ENCODE measurements at places on chromosomes 2 and 18. TPM values are rescaled to one million over a fixed set of nuclear protein-coding genes. Genes with fewer than 3 reads are reported as not detected.

TXNDC2 gene
- 0.33 TPM for total RNA-seq

ABCG5 gene
- not detected for total RNA-seq

SLC9A4 gene
- total RNA-seq: not detected

BCL2 gene
- 25.2 TPM for total RNA-seq

UGT1A10 gene
- not detected for total RNA-seq

KIF1A gene
- total RNA-seq: 3.0 TPM

DLGAP1 gene
- total RNA-seq: 1.2 TPM

HSPE1 gene
- total RNA-seq: 93.4 TPM

SCYGR4 gene
- not detected for total RNA-seq

ABCG8 gene
- total RNA-seq: not detected

PFN4 gene
- total RNA-seq: 0.83 TPM

PSMA8 gene
- total RNA-seq: not detected

IL18RAP gene
- 0.42 TPM for total RNA-seq

WNT6 gene
- total RNA-seq: 14.3 TPM

ANTXR1 gene
- total RNA-seq: 86.3 TPM

ALPG gene
- total RNA-seq: not detected

XIRP2 gene
- not detected for total RNA-seq

DNA sequence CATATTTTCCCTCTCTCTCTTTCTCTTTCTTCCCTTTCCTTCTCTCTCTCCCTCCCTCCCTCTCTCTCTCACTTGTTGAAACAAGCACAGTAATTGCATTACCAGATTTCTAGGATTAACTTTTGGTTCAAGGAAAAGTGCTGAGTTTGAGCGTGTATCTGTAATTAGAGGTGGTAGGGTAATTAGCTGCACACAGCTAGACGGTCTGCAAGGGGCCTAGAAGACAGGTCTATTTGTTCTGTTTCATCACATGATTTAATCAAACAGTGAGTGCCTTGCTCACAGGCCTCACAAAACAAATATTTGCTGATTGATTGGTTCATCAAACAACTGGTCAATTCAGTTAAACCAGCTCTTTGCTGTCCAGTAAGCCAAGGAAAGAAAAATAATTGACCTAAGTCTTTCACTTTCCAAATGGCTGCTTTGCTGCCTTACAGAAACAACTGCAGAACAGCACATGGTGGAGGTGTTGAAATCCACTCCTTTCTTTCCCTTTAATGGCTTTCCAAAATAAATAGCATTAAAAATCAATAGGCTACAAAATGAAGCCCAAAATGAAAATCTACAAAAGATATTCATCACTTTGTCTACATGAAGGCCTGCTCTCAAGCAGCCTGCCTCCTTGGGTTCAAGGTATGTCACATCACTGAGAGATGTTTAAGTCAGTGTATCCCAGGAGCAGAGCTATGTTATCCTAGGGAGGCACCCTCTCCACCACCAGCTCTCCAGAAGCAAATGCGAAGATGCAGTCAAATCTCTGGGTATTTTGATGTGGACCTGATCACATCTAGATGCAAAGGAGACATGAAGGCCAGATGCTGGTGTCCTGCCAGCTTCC lies 264.4 kb upstream of the SIX2 start:
- H3K4me3 ChIP-seq: no peak overlapping the region
- DNase-seq: no peak
- no peak overlapping the region for H3K27ac ChIP-seq
- H3K4me1 ChIP-seq: peaks cover 10% of the 10 kb centered on the region
- H3K27me3 ChIP-seq: no peaks in the 10 kb centered on the region

- H3K4me1 ChIP-seq: no peaks in the 10 kb centered on the region
- H3K4me3 ChIP-seq: no peak overlapping the region
- no peaks in the 10 kb centered on the region for H3K27me3 ChIP-seq
- DNase-seq: no peak
- no peaks in the 10 kb centered on the region for H3K36me3 ChIP-seq
- no peak overlapping the region for H3K27ac ChIP-seq
Measured at GRCh38 chr2:166994588-166995336, 106.5 kb downstream of the XIRP2 start.

DNA sequence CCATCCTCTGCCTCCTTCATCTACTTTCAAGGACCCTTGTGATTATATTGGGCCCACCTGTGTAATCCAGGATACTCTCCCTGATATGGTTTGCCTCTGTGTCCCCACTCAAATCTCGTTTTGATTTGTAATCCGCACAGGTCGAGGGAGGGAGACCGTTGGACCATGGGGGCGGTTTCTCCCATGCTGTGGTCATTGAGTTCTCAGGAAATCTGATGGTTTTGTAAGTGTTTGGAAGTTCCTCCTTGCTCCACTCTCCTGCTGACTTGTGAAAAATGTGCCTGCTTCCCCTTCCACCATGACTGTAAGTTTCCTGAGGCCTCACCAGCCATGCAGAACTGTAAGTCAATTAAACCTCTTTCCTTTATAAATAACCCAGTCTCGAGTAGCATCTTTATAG lies 42.0 kb upstream of the EML6 start:
- no peak for DNase-seq
- no peak overlapping the region for H3K27ac ChIP-seq
- H3K36me3 ChIP-seq: no peaks in the 10 kb centered on the region
- H3K4me1 ChIP-seq: no peaks in the 10 kb centered on the region
- H3K27me3 ChIP-seq: no peaks in the 10 kb centered on the region
- H3K4me3 ChIP-seq: no peak overlapping the region

DNA sequence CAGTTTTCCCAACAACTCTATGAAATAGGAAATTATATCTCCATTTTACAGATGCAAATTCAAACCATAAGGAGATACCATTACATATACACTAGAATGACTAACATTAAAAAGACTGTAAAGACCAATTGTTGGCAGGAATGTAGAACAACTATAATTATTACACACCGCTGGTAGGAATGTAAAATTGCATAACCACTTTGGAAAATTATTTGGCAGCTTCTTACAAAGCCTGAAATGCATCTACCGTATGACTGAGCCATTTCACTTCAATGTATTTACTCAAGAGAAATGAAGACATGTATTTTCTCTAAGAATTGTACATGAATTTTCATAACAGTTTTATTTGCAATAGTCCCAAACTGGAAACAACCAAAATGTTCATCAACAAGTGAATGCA lies 189.1 kb upstream of the BCL2L11 start:
- H3K27ac ChIP-seq: no peak overlapping the region
- no peaks in the 10 kb centered on the region for H3K36me3 ChIP-seq
- no peaks in the 10 kb centered on the region for H3K4me1 ChIP-seq
- no peak overlapping the region for H3K4me3 ChIP-seq
- DNase-seq: no peak

GRCh38 chr18:14189858-14190257 lies 57.6 kb upstream of the ZNF519 start:
- H3K4me1 ChIP-seq: no peaks in the 10 kb centered on the region
- DNase-seq: no peak
- no peaks in the 10 kb centered on the region for H3K27me3 ChIP-seq
- no peaks in the 10 kb centered on the region for H3K36me3 ChIP-seq
- no peak overlapping the region for H3K27ac ChIP-seq
- no peak overlapping the region for H3K4me3 ChIP-seq

- DNase-seq: no peak
- H3K36me3 ChIP-seq: peaks cover 76% of the 10 kb centered on the region
- H3K27me3 ChIP-seq: no peaks in the 10 kb centered on the region
- no peak overlapping the region for H3K27ac ChIP-seq
- no peak overlapping the region for H3K4me3 ChIP-seq
Measured at GRCh38 chr18:217532-218336, 50.1 kb downstream of the THOC1 start.

DNA sequence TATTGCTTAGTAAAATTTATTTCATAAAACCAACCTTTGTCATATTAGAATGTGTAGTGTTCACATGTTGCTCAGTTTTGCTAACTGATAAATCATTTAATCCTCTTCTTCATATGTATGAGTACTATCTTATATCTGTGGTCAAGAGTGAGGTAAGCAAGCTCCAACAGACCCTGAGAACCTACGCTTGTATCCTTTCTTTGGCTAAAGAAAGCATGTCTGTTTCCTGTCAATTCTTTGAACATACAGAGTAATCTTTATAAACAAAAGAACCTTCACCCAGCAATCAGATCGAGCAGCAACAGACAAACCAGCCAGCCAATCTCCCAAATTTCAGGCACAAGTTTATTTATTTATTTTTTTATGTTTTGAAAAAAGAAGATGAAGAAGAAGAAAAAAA lies 6.4 kb downstream of the ADCYAP1 start:
- no peak overlapping the region for H3K27ac ChIP-seq
- no peaks in the 10 kb centered on the region for H3K36me3 ChIP-seq
- peaks cover 43% of the 10 kb centered on the region for H3K27me3 ChIP-seq
- H3K4me3 ChIP-seq: no peak overlapping the region
- DNase-seq: no peak

GRCh38 chr18:73959352-73959751 lies 188.3 kb downstream of the FBXO15 start:
- DNase-seq: no peak
- H3K4me3 ChIP-seq: no peak overlapping the region
- H3K36me3 ChIP-seq: no peaks in the 10 kb centered on the region
- H3K27ac ChIP-seq: no peak overlapping the region
- H3K27me3 ChIP-seq: no peaks in the 10 kb centered on the region

DNA sequence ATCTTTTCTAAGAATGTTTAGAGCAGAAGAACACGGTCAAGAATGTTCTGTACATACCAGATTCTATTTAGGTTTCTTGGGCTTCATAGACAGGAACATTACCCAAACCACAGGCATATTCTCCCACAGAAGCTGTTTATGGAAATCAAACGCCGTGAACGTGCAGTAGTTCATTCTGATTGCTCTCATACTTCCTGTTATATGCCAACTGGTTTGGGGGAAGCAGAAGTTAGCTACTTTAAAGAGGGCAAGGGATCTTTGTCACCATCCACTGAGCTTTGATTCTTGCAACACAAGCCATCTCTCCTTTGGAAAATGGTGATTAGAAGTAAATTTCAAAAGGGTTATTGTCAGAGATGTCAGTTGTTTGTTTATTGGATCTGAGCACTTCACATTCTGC lies 182.2 kb upstream of the NRP2 start:
- no peak overlapping the region for H3K4me3 ChIP-seq
- no peaks in the 10 kb centered on the region for H3K4me1 ChIP-seq
- H3K27ac ChIP-seq: no peak overlapping the region
- no peak for DNase-seq
- peaks cover 5% of the 10 kb centered on the region for H3K36me3 ChIP-seq
- no peaks in the 10 kb centered on the region for H3K27me3 ChIP-seq

DNA sequence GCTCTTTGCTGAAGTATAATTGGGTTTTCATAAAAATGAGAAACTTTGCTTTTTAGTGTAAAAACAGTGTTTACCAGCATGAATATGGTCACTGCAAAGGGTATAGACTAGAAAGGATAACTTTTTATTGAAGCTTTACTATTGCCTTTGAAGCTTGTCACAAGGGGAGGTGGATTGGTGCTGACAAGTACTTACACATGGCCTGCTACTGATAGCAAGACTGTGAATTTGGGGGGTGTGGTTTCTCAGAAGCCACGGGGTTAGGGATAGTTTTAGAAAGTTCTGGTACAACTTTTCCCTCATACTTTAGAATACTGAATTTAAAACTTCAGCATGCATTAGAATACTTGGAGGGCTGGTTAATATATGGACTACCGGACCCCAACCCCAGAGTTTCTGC lies 294.1 kb downstream of the SOCS6 start:
- H3K36me3 ChIP-seq: no peaks in the 10 kb centered on the region
- no peak for DNase-seq
- H3K27me3 ChIP-seq: no peaks in the 10 kb centered on the region
- no peaks in the 10 kb centered on the region for H3K4me1 ChIP-seq
- no peak overlapping the region for H3K27ac ChIP-seq

DNA sequence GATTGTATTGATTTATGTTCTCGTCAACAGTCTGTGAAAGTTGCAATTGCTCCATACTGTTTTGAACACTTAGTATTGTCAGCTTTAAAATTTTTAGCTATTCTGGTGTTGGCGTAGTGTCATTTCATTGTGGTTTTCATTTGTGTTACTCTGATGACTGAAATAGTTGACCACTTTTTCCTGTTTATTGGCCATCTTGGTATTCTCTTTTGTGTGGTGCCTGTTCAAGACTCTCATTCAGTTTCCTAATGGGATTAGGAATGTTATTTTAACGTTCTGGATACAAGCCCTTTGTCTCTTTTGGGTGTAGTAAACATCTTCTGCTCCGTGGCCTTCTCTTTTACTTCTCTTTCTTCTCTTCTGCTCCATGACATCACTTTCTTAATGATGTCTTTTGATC lies 82.7 kb upstream of the SMAD2 start:
- no peak overlapping the region for H3K27ac ChIP-seq
- no peak overlapping the region for H3K4me3 ChIP-seq
- H3K36me3 ChIP-seq: no peaks in the 10 kb centered on the region

GRCh38 chr2:119723186-119723585 lies 36.5 kb upstream of the PTPN4 start:
- no peak overlapping the region for H3K27ac ChIP-seq
- no peak overlapping the region for H3K4me3 ChIP-seq
- no peaks in the 10 kb centered on the region for H3K4me1 ChIP-seq
- H3K27me3 ChIP-seq: no peaks in the 10 kb centered on the region
- DNase-seq: no peak

DNA sequence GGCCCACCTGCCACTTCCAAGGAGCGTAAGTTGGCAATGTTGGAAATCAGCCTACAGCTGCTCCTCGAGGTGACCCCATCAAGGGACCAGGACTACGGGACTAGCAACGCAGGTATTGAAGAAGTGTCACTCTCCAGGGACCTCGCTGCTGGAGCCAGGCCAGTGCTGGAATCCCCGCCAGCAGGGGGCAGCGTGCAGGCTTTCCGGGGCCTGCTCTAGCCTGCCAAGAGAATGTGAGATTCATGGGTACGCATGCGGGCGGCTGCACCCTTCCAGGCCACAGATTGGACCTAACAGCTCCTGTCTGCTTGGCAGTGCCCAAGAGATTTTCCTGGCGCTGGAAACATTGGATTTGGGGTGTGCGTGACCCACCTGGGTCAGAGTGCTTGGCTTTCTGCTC lies 182.8 kb upstream of the RAB12 start:
- no peak overlapping the region for H3K4me3 ChIP-seq
- no peak for DNase-seq
- no peaks in the 10 kb centered on the region for H3K27me3 ChIP-seq

DNA sequence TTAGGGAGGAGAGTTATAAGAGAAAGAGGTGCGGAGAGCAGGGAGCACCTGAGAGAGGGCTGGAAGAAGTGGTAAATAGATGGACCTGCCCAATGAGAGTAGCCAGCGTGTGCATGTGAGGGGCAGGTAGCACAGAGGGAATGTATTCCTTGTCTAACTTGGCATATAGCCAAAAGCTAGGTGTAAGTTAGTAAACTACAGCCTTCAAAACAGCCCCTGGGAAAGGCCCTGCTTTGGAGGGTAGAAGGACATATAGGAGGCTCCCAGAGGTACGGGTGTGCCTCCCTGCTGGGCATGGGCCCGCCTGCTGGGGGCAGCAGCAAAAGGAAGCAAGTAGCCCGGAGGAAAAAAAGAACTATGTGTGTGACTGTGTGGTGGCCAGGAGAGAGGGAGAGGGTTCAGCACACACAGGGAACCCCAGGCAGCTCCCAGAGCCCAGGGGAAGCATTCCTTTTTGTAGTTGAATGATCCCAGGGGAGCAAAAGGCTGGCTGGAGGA lies 48.0 kb downstream of the TCF7L1 start:
- no peak for DNase-seq
- H3K27me3 ChIP-seq: no peaks in the 10 kb centered on the region
- H3K27ac ChIP-seq: no peak overlapping the region
- H3K36me3 ChIP-seq: no peaks in the 10 kb centered on the region

- H3K27me3 ChIP-seq: no peaks in the 10 kb centered on the region
- no peak overlapping the region for H3K27ac ChIP-seq
- peaks cover 64% of the 10 kb centered on the region for H3K4me1 ChIP-seq
- H3K36me3 ChIP-seq: no peaks in the 10 kb centered on the region
- peak; percentile 79 for DNase-seq
Measured at GRCh38 chr2:86292571-86293515, 44.6 kb downstream of the REEP1 start.

All from esophagus muscularis mucosa (tissue), 4 donors.